ENCODE measurements at places on chromosomes 6 and 20.

DNA sequence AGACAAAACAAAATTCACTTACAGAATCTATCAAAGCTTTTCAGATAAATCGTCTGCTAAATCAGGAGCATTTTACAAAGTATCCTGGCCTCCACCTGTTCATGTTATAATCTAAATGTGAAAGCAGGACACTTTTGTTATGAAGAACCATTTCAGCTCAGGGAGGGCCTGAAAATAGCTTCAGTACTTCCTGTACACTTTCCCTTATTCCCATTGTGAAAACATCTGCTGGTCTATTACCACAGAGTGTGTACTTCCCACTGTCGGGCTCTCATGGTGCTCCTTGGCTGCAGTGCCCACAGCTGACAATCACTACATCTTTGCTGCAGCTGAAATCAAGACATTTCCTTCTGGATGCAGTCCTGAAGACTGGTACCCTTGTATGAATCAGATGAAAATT is 128.1 kb downstream of the OPRM1 start:
- DNase-seq, result no peak

GRCh38 chr6:111301946-111302345 is 181.1 kb downstream of the REV3L start:
- no peak for DNase-seq

DNA sequence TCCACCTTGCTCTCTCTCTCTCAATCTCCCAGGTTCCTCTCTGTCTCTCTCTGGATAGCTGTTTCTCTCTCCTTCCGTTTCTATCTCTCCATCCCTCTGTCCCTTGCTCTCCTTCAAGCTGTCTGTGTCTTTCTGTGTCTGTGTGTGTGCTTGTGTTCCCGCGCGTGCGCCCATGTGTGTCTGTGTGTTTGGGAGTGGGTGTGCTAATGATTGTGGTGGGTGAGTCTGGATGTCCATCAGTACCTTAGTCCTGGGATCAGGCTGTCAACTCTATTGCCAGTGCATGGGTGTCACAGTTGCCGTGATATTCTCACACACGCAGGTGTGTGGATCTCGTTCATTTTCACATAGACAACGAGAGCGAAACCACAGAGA is 1380.6 kb upstream of the DEFB115 start:
- DNase-seq, result no peak

- peak; percentile 75 for DNase-seq
Measured at GRCh38 chr6:39309942-39310531, 4.2 kb downstream of the KCNK17 start.

DNA sequence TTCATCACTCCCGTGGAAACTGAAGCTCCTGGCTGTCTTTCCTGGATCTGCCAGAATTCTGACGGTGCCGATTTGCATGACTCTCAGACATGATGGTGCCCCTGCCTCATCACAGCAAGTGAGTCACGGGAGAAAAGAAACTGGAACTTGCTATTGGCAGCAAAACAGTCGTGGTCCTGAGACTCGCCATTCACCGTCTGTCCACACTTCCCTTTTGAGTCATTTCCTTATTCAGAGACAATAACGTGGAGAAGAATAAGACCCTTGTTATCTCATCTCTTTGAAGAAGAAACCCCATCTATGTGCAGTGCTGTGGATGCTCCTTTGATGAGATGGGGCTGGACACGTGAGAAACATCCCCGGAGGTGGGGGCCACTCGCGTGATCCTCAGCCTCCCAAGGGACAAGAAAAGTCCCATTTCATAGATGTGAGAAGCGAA is 4.2 kb downstream of the GPR31 start:
- peak; percentile 51 for DNase-seq

- DNase-seq, result no peak
Measured at GRCh38 chr6:48315915-48316314, 204.9 kb upstream of the PTCHD4 start.

DNA sequence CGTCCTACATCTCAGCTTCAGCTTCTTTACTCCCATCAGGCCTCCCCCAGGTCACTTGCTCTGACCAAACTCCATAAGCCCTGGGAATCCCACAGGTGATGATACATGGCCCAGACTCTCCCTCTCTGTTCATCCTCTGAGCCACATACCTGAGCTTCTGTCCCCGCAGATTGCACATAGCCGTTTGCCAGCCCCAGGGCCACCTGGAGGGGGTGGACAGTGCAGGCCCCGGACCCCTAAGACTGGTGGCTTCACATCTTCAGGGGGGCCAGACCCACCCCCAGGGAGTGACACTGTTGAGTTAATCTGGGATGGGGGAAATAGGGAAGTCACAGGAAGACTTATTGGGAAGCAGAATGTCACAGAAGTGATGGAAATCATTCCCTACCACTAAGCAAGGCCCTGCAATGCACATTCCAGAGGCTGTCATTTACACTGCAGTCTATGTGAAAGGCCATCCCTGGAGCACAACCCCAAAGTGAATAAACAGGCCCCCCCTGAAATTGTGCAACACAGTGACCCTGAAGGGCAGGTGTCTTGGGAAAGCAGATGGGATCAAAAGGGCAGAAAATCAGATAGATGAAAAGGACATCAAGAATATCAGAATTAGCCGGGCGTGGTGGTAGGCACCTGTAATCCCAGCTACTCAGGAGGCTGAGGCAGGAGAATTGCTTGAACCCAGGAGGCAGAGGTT is 2.2 kb downstream of the RXRB start:
- DNase-seq, result no peak

- no peak for DNase-seq
Measured at GRCh38 chr6:113411011-113411410, 446.1 kb upstream of the MARCKS start.

GRCh38 chr6:56244089-56244488 is 3.3 kb downstream of the COL21A1 start:
- DNase-seq, result no peak

GRCh38 chr20:39563349-39563748 is 601.2 kb downstream of the DHX35 start:
- DNase-seq, result no peak

- DNase-seq, result no peak
Measured at GRCh38 chr6:119526561-119527230, 177.1 kb upstream of the MAN1A1 start.

- DNase-seq, result no peak
Measured at GRCh38 chr6:1709234-1709641, 99.5 kb downstream of the FOXC1 start.

DNA sequence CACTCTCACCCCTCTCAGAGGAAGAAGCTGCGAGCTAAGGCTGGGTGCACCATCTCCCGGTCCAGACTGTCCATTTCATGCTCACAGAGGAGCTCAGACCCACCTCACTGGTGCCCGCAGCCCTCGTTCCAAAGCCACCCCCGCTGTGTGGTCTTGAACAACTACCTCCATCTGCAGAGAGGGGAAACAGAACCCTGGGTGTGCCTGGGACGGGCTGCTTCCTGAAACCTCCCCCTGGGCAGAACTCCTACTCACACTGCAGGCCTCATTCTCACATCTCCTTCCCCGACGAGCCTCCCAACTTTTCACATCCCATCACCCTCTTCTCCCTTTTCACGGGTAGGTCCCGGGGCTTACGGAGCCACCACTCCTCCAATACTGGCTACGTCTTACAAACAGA is 18.1 kb downstream of the PMEPA1 start:
- no peak for DNase-seq

DNA sequence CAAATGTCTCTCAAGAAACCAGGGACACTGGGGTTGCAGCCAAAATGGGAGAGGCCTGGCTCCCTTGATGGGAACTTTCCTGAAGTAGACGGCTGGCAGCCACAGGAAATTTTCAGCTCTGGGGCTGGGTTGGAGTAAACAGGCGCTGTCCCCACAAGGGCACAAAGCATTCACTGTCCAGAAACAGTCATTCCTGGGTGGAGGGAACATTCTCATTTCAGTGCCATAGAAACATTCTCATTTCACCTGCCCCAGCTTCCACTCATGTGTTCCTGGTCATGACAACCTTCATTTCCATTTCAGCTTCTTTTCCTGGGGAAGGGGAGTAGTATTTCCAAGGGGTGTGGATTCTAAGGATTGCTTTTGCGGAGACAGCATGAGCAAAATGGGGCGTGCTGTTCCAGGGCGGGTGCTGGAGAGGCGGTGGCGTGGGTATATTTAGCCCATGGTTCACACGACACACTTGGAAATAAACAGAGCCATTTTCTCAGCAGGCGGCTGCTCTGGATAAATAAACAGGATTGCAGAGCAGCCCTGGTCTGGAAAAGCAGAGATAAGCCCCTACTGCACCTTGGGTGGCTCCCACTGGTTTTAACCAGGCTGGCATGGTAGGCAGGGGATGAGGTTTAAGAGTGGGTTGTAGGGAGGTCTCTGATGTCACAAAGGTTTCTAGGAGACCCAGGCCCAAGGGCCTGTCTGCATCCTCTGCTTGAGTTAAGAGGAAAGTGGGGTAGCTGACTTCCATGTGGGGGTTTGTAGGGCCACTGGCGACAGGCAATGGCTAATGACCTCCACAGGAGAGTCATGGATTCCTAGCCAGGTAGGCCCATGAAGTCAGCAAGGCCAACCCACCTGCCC is 32.9 kb downstream of the COX4I2 start:
- no peak for DNase-seq

All from fibroblast of pulmonary artery (primary cell).